Glutamatergic neuron (in vitro differentiated cells): ENCODE measurements at places on chromosomes 1 and 21. TPM values are rescaled to one million over a fixed set of nuclear protein-coding genes. Genes with fewer than 3 reads are reported as not detected.

The NECTIN4 gene
- 0.39 TPM for total RNA-seq

The CDCP2 gene
- not detected for total RNA-seq

The GNG12 gene
- total RNA-seq, result 1.3 TPM

The SMYD2 gene
- 26.0 TPM for total RNA-seq

The TNFRSF4 gene
- total RNA-seq, result 0.29 TPM

The OLIG2 gene
- total RNA-seq, result 21.4 TPM

The SLC45A1 gene
- 6.1 TPM for total RNA-seq

The TEDDM1 gene
- total RNA-seq, result not detected

The VSIG8 gene
- not detected for total RNA-seq

The KLHDC7A gene
- total RNA-seq, result not detected

The SPTA1 gene
- not detected for total RNA-seq

The PDC gene
- total RNA-seq, result not detected

GRCh38 chr1:156851779-156852417, 7.0 kb downstream of the INSRR start:
- DNase-seq, result no peak
- no peak overlapping the region for H3K4me3 ChIP-seq
- peaks cover 19% of the 10 kb centered on the region for H3K4me1 ChIP-seq
- peaks cover 26% of the 10 kb centered on the region for H3K27me3 ChIP-seq
- no peak overlapping the region for H3K27ac ChIP-seq

GRCh38 chr1:115062542-115063004, 26.7 kb downstream of the TSPAN2 start:
- no peaks in the 10 kb centered on the region for H3K27me3 ChIP-seq
- no peaks in the 10 kb centered on the region for H3K4me1 ChIP-seq
- no peak overlapping the region for H3K27ac ChIP-seq
- no peak overlapping the region for H3K4me3 ChIP-seq

GRCh38 chr1:234559152-234559901, 50.7 kb downstream of the IRF2BP2 start:
- no peak for DNase-seq
- no peak overlapping the region for H3K4me3 ChIP-seq
- H3K27ac ChIP-seq, result no peak overlapping the region
- H3K4me1 ChIP-seq, result peaks cover 8% of the 10 kb centered on the region
- H3K27me3 ChIP-seq, result peaks cover 4% of the 10 kb centered on the region

GRCh38 chr1:193416226-193417024, 230.0 kb upstream of the B3GALT2 start:
- H3K27me3 ChIP-seq, result no peaks in the 10 kb centered on the region
- DNase-seq, result no peak
- H3K4me1 ChIP-seq, result peaks cover 2% of the 10 kb centered on the region
- H3K4me3 ChIP-seq, result no peak overlapping the region

- H3K27ac ChIP-seq, result no peak overlapping the region
- DNase-seq, result no peak
- no peaks in the 10 kb centered on the region for H3K27me3 ChIP-seq
- no peaks in the 10 kb centered on the region for H3K4me1 ChIP-seq
These were observed 12.2 kb downstream of the ALG6 start for GRCh38 chr1:63379583-63379982.

DNA sequence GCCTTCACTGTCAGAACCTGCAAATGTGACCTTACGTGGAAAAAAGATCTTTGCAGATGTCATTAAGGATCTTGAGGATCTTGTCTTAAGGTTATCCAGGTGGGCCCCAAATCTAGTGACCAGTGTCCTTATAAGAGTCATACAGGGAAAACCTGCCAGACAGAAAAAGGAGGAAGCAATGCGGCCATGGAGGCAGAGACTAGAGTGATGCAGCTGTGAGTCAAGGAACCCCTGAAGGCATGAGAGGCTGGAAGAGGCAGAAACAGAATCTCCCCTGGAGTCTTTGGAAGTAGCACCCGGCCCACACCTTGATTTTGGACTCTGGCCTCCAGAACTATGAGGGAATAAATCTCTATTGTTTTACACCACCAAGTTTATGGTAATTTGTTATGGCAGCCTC, 36.5 kb upstream of the DNASE2B start:
- no peaks in the 10 kb centered on the region for H3K4me1 ChIP-seq
- no peaks in the 10 kb centered on the region for H3K27me3 ChIP-seq
- no peak overlapping the region for H3K4me3 ChIP-seq
- no peak for DNase-seq
- no peak overlapping the region for H3K27ac ChIP-seq

DNA sequence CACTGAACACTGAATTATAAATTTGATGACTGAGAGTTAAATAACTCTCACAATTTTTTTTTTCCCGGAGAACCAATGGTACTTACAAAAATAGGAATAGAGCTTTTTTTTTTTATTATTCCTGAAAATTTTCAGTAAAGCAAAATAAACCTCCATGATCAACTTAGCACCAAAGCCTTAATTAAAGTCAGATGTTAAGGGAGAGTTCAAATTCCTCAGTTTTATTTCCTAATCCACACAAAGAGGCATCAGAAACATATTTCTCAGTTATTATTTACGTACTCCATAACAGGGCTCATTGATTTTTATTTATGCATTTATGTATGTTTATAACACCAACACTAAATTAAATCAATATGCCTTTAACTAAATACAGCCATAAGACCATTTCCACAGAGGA, 55.5 kb downstream of the PLPPR5 start:
- no peaks in the 10 kb centered on the region for H3K4me1 ChIP-seq
- no peak overlapping the region for H3K27ac ChIP-seq
- DNase-seq, result no peak
- no peaks in the 10 kb centered on the region for H3K36me3 ChIP-seq

- H3K27ac ChIP-seq, result no peak overlapping the region
- H3K27me3 ChIP-seq, result no peaks in the 10 kb centered on the region
- no peak overlapping the region for H3K4me3 ChIP-seq
- no peaks in the 10 kb centered on the region for H3K36me3 ChIP-seq
- H3K4me1 ChIP-seq, result no peaks in the 10 kb centered on the region
- DNase-seq, result no peak
These were observed 305.6 kb downstream of the KCTD3 start for GRCh38 chr1:215872658-215873057.

DNA sequence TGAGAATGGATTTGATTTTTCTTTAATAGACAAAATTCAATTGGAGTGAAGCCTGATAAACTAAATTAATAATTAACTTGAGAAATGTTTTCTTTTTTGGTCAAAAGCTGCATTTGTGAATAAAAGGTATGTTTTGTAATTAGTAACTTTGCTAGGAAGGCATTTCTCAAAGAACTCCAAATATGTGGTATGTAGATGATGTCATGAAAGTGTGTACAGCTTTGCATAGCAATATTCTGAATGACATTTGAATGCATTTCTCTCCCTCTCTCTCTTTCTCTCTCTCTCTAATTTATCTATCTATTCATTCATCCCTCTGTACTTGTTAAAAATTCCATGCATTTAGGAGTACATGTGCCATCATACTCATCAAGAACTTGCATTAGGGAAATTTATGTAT, 109.1 kb upstream of the ADAMTS5 start:
- H3K27me3 ChIP-seq, result peaks cover 2% of the 10 kb centered on the region
- H3K4me3 ChIP-seq, result no peak overlapping the region
- no peak for DNase-seq
- peaks cover 14% of the 10 kb centered on the region for H3K4me1 ChIP-seq

- H3K4me1 ChIP-seq, result peaks cover 9% of the 10 kb centered on the region
- no peak overlapping the region for H3K27ac ChIP-seq
- H3K36me3 ChIP-seq, result no peaks in the 10 kb centered on the region
- DNase-seq, result no peak
These were observed 59.0 kb upstream of the C1orf53 start for GRCh38 chr1:197843401-197843800.

DNA sequence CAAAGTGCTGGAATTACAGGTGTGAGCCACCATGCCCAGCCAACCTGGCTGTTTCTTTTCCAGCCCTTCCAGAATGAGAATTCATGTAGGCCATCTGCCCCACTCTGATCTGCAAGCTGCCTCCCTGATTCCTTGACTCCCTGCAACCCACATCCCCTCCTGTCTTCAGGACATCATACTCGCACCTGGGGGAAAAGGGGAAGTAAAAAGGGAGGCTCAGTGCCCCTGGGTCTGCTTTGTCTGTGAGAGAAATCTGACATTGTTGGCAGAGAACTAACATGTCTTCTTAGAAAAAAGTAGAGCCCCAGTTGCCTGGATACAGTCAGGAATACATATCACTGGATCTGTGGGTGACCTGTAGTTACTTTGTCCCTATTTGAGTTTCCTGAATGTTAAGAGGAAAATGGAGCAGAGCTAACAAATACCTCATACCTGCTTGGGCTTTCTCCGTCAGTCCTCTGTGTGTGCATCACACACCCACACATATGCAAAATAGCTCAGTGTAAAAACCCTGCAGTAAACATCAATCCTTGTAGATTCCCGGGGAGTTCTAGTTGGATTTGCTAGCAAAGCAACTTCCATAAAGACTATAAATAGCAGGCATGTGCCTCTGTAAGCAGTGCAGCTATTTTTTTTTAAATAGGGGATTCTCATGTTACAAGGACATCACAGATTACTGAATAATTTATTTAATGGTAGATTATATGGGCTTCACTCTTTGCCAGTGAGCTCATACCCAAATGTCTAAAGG, 62.9 kb downstream of the TEX35 start:
- H3K4me1 ChIP-seq, result peaks cover 2% of the 10 kb centered on the region
- no peak overlapping the region for H3K4me3 ChIP-seq
- H3K27ac ChIP-seq, result no peak overlapping the region
- DNase-seq, result no peak

DNA sequence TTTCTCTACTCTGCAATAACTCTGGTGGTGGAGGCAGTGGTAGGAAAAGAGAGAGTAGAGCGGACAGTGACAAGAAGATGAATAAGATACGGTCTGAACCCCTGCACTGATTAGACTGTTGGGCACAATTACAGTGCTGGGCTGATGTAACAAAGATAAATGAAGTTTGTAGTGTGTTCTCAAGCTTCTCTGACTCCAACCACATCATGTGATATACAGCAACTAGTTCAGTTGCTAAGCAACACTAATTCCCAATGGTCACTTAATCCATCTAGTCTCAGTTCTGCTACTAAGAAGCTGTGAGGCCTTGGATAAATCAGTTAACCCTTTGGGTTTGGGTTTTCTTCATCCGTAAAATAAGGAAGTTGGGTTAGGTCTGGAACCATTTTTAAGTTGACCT, 17.3 kb downstream of the DDR2 start:
- peaks cover 25% of the 10 kb centered on the region for H3K4me1 ChIP-seq
- H3K27ac ChIP-seq, result peak overlapping the region; percentile 24
- DNase-seq, result no peak
- no peaks in the 10 kb centered on the region for H3K27me3 ChIP-seq

DNA sequence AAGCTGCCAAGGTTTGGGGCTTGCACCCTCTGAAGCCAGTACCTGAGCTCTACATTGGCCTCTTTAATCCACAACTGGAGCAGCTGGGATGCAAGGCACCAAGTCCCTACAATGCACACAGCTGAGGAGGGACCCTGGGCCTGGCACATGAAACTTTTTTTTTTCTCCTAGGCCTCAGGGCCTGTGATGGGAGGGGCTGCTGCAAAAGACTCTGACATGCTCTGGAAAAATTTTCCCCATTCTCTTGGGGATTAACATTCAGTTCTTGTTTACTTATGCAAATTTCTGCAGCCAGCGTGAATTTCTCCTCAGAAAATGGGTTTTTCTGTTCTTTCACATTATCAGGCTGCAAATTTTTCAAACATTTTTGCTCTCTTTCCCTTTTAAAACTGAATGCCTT, 1072.2 kb downstream of the BRINP3 start:
- H3K4me1 ChIP-seq, result peaks cover 3% of the 10 kb centered on the region
- H3K27ac ChIP-seq, result no peak overlapping the region
- peaks cover 9% of the 10 kb centered on the region for H3K36me3 ChIP-seq
- H3K27me3 ChIP-seq, result peaks cover 2% of the 10 kb centered on the region

DNA sequence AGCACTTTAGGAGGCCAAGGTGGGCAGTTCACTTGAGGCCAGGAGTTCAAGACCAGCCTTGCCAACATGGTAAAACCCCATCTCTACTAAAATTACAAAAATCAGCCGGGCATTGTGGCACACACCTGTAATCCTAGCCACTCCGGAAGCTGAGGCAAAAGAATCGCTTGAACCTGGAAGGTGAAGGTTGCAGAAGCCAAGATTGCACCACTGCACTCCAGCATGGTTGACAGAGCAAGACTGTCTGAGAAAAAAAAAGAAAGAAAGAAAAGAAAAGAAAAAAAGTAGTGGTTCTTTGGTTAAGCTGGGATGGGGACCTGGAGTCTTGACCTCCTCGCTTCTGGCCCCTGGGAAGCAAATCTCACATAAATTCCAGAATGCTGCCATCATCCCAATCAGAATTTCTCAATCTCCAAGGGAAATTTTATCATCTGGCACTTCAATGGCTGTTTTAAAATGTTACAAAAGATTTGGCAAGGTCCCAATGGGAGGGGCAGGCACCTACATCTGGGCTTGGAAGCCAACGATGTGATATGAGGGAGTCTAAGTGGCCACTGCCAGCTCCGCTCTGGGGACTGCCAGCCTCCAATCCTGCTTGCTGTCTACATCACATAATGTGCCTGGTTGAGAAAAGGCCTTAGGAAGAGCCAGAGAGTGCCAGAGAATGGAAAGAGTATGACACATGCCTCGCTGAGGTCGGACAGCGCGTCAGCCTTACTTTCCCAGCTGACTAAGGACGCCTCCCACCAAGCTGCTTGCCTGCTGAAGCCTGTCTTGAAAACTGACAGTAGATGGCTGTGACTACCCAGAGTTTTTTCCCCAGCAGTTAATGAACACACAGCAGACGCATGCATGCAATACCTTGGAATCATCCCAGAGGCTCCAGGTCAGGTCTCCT, 42.1 kb upstream of the SRP9 start:
- DNase-seq, result no peak
- peak overlapping the region; percentile 40 for H3K27ac ChIP-seq
- peaks cover 21% of the 10 kb centered on the region for H3K4me1 ChIP-seq
- H3K27me3 ChIP-seq, result peaks cover 2% of the 10 kb centered on the region
- no peak overlapping the region for H3K4me3 ChIP-seq

GRCh38 chr1:93143136-93143535, 37.1 kb downstream of the TMED5 start:
- H3K36me3 ChIP-seq, result no peaks in the 10 kb centered on the region
- peak overlapping the region; percentile 31 for H3K27ac ChIP-seq
- no peaks in the 10 kb centered on the region for H3K4me1 ChIP-seq
- H3K4me3 ChIP-seq, result no peak overlapping the region
- peaks cover 1% of the 10 kb centered on the region for H3K27me3 ChIP-seq

DNA sequence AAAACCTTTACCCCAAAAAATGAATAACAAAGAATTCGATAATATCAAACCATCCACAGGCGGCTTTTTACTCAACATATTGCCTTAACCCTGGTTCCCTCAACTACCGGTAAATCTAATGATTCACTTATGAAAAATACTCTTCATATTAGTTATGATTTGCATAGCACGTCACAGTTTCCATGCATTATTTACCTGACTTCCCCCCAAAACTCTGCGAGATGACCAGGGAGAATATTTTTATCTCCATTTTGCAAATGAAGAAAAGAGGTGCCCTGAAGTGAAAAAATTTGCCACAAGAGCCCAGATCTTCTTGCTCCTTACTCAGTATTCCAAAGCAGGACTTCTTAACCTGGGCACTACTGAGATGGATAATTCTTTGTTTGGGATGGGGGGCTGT, 2.9 kb downstream of the JAK1 start:
- no peak for DNase-seq
- no peak overlapping the region for H3K4me3 ChIP-seq
- no peaks in the 10 kb centered on the region for H3K36me3 ChIP-seq
- H3K27ac ChIP-seq, result no peak overlapping the region
- H3K27me3 ChIP-seq, result peaks cover 6% of the 10 kb centered on the region

GRCh38 chr1:5997316-5997715, 5.1 kb upstream of the NPHP4 start:
- no peak overlapping the region for H3K27ac ChIP-seq
- DNase-seq, result peak; percentile 8
